ENCODE measurements at places on chromosomes 6 and 20.

- DNase-seq = peak; percentile 38
Observed at GRCh38 chr6:158605266-158605878, 39.2 kb downstream of the DYNLT1 start.

- DNase-seq = no peak
Observed at GRCh38 chr6:147459780-147460179, 48.7 kb upstream of the SAMD5 start.

DNA sequence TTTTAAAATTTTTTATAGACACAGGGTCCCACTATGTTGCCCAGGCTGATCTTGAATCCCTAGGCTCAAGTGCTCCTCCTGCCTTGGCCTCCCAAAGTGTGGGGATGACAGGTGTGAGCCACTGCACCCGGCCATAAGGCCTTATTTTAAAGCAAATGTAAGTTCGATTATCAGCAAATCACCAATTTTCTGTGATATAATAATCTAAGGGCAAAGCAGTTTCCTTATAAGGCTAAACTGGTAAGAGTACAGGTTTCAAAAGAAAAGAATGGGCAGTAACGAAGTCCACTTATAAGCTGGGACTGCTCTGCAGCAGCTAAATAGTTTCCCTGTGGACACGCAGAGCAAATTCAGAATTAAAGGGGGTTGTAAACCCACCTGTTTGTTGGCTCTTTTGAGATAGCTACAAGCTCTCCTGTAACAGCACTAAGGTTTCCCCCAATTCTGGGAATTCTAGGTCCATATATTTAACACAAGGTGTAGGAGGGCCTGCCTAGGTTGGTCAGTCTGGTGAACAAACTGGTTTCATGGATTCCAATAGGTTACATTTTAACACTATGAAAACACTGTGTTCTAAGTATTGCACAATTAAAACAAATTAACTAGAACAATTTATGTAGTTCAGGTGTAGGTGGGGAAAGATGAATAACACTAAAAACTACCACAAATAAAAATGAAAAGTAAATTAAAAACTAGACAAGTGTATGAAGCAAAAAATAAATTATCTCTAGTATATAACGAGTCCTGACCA lies 26.3 kb downstream of the LHFPL5 start:
- no peak for DNase-seq

DNA sequence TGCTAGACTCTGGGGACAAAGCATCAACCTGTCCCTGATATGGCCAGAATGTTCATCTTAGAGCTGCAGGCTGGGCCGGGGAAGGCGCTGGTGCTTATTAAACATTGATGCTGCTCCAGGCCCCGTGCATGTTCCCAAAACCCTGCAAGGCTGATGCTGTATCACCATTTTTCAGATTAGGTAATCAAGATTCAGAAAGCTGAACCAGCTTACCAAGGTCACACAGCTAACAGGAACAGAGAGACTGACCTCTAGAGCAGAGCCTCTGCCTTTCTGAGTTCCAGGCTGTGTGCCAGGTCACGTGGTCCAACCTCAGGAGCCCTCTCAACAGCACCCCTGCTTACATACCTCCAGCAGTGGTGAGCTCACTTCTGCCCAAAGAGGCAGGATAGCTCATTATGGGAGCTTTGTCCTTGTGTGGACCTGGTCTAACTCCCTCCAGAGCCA lies 16.1 kb upstream of the VSTM2L start:
- DNase-seq = no peak

DNA sequence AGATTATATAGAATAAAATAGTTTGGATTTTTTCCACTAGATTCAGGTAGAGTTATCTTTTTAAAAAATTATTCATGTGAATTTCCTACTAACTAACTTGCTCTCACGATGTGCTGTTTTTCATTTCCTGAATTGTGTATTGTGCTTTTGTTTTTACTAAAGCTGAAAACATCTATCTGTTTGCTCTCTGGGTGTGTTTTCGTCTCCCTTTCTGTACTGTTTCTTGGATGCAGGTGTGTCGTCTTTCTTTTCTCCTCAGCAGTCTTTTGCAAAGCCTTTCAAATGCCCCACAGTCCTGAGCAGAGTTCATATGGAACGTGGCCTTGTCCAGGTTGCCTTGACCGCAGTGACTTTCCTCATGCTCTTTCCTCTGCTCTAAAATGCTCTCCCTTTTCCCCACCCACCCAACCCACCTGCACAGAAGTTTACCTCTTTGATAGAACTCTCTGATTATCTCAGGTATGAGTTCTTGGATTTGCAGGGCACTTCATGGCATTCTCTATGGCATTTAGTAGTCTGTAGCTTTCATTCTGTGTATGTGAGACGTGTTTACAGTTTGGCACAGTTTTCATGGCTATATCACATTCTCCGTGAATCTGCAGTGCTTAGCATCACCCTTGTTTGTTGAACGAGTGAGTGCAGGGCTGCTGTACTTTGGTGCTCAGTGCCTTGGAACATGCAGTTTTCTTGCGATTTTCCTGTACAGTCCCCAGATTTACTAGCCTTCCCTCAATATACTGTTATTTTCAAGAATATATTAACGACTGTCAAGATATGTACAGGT lies 77.1 kb downstream of the FARS2 start:
- DNase-seq = no peak

DNA sequence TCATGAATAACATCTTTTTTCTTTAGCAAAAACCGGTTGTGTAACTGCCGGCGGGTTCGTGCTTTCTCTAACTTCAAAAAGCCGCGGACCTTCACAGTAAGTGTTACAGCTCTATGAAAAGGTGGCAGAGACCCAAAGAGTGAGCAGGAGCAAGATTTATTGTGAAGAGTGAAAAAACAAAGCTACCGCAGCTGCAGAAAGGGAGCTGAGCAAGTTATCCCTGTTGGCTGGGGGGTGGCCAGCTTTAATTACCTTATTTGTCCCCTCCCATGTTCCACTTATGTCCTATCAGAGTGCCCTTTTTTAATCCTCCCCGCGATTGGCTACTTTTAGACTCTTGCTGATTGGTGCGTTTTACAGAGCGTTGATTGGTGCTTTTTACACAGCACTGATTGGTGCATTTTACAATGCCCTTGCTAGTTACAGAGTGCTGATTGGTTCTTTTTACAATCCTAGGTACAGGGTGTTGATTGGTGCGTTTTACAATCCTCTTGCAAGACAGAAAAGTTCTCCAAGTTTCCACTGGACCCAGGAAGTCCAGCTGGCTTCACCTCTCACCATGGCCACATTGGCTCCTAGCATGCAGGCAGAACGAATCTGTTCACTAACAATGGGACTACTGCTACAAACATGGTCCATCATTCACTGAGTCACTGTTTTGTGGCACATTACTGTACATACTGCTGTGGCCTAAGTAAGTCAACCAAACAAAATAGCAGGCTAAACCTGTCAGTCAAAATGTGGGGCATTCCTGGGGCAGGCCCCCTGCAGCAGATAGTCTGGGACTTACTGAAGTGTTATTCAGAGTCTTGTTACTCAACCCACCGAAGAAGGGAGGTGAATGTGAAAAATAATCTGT lies 52.8 kb downstream of the MYLIP start:
- DNase-seq = no peak

GRCh38 chr6:34096193-34096592 lies 49.7 kb downstream of the GRM4 start:
- no peak for DNase-seq

- no peak for DNase-seq
Observed at GRCh38 chr6:85283436-85283835, 166.4 kb upstream of the NT5E start.

DNA sequence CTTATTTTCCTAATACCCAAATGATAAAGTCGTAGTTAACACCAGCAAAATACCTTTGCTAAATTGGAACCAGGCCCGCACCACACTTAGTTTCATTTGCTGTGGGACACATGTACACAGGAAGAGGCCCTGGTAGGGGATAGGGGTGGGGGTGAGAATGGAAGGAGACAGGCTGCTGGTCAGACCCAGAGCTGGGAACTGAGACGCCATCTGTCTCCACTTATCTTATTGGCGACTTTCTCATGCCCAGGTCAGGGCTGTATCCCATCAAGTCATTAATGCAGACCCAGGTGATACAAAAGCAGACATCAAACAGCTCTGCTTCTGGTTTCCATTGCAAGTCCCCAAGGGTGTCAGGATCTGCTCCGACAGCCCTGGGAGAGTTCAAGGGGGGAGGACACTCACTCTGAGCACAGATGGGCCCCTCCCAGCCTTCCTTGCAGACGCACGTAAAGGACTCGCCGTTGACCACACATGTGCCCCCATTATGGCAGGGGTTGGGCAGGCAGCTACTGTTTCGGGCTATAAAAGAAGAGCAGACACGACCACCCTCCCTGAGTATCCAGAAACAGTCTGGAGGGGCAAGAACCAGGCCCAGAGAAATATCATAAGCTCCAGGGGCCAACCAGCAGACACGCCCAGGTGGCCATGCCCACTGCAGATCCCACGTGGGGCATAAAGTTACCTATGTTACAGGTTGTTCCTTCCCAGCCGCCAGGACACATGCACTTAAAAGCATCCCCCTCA lies 29.2 kb downstream of the JAG1 start:
- DNase-seq = no peak

DNA sequence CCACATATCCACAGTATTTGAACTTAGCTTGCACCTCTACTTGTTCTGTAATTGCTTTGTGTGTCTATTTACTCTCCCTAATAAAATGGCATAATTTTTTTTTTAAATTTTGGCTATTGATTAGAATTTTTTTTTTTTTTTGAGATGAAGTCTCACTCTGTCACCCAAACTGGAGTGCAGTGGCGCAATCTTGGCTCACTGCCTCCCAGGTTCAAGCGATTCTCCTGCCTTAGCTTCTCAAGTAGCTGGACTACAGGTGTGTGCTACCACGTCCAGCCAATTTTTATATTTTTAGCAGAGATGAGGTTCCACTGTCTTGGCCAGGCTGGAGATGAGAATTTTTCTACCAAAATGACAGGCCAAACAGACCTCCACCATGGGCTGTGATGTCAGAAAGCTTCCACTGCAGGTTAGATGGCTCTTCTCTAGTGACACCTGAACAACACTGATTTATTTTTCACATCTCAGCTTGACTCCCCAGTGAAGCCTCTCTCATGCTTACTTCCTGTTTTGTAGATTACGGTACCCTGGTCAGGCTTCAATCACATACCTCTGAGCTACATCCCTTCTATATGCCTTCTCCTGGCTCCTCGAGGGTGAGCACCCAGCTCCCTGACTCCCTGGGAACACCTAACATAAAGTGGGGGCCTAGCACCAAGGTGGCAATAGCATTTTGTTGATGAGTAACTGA lies 112.8 kb downstream of the ARHGAP18 start:
- DNase-seq = no peak

- no peak for DNase-seq
Observed at GRCh38 chr20:23122321-23122720, 36.2 kb upstream of the CD93 start.

- no peak for DNase-seq
Observed at GRCh38 chr6:38119516-38119915, 300.0 kb downstream of the ZFAND3 start.

DNA sequence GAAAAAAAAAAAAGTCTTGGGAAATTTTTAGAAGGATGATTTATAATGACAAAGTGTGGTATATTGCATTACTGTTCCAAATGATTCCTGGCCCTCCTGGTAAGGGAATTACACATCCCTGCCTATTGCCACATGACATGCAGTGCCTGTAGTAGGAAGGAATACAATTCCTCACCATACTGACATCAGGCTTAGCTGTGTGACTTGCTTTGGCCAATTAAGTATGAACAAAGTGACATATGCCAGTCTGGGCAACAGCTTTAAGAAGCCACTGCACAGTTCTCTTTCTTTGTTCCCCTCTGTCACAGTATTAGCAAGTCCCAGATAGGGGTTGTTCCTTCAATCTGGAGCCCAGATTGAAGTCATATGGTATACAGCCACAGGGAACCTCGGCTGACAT lies 100.5 kb downstream of the KIF13A start:
- DNase-seq = no peak

DNA sequence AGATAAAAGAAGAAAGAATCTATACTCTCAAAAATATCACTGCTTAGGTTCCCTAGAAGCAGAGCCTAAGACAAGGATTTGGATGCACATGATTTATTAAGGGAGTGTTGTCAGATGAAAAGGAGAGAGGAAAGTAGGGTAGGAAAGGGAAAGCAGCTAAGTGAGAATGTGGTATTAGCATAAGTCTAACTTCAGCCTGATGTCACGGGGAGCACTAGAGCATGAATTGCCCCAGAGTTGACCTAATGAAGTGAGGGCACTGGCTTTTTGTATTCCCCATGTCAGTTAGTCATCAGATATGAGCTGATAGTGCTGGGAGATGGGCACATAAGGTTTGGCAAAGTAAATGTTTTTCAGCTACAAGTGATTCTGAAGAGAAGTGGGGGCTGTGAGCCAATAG lies 129.0 kb upstream of the THEMIS start:
- no peak for DNase-seq

- no peak for DNase-seq
Observed at GRCh38 chr20:54098047-54098446, 27.7 kb upstream of the BCAS1 start.

GRCh38 chr20:38635721-38636288 lies 34.2 kb downstream of the ARHGAP40 start:
- no peak for DNase-seq

- DNase-seq = no peak
Observed at GRCh38 chr6:38476888-38477287, 162.8 kb downstream of the BTBD9 start.

- no peak for DNase-seq
Observed at GRCh38 chr6:19988555-19988954, 151.4 kb downstream of the ID4 start.

DNA sequence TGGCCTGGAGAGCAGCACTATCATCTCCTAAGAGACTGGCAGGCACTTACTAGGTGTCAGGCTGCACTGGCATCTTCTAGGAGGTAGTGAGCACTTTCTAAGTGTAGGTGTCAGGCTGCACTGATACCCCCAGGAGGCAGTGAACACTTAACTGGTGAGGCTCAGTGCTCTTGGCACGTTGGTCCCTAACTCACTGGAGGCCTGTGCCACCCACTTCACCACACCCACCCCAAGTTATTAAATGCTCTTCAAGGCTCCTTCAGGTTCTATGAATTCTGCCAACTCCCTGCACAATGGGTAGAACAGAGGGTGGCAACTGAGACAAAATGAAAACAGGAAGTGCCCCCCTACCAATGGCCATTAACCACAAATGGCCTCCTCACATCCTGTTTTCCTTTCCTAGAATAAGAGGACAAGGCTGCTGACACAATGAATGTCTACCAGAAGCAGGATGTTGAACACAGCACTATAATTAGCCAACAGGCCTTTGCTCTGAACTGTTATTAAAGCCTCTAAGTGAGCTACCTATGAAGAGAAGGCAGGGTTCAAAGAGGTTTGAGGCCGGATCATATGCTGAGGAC lies 29.4 kb downstream of the NCOA5 start:
- DNase-seq = no peak

DNA sequence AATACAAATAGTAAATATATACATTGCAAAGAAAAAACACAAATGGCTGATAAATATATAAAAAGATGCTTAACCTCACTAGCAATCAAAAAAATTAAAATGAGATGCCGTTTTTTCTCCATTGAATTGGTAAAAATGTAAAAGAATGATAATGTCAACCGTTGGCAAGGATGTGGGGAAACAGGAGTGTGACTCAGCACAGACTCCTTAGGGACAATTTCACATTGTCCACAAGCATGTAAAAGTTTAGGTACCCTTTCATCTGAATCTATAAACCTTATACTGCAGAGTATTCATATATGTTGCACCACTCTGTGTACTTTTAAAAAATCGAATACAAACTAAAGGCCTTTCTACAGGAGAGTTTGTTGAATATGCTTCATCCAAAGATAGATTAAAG lies 143.1 kb upstream of the RREB1 start:
- no peak for DNase-seq

All from effector CD4-positive, alpha-beta T cell (primary cell).